ENCODE measurements at places on chromosomes 16 and 17.

DNA sequence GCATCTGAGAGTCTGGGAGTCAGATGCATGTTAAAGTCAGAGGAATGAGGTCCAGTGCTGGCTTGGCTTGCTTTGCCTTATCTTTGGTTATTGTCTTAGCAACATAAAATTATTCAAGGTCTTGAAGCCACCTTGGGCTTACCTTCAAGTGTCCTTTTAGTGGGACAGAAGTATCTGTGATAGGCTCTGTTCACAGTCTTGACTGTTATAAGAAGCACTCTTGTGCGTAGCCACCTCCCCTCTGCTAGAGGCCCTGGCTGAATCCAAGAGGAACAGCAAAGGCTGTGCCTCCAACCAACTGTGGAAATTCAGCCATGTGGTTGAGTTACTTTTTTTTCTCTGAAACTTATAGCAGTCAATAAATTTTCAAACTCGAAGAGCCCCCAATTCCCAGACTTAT is 8.6 kb upstream of the MAP3K3 start:
- no peak for DNase-seq

- DNase-seq, result no peak
These were observed 90.5 kb downstream of the SEC14L1 start for GRCh38 chr17:77231076-77231871.

- DNase-seq, result no peak
These were observed 2.3 kb upstream of the BORCS6 start for GRCh38 chr17:8192070-8192815.

DNA sequence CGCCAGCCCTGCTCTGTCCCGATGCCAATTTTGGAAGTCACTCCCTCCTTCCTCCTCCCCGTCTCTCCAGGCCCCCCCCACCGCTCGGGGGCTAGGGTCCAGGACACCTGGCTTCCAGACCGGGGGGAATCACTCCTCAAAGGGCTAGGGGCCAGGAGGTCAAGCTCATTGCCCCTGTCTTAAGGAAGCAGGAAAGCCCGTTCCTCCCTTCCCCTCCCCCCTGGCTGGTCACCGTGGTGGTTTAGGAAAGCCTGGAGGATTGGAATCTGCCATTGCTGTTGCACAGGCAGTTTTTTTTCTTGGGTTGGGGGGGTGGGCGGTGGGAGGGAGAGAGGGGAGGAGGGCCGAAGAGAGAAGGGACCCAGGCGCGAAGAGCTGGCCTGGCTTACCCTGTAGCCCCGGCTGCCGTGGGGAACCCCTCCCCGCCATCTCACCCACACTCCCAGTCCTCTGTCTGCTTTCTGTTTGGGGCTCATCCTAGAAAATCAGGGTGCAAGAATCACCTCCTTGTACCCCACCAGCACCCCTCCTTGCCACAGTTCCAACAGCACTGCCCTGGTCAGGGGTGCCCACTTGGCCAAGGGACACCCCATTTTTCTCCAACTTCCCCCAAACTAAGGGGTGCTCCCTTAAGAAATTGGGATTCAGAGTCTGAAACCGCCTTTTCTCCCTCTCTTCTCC is 2.9 kb upstream of the BCL6B start:
- no peak for DNase-seq

DNA sequence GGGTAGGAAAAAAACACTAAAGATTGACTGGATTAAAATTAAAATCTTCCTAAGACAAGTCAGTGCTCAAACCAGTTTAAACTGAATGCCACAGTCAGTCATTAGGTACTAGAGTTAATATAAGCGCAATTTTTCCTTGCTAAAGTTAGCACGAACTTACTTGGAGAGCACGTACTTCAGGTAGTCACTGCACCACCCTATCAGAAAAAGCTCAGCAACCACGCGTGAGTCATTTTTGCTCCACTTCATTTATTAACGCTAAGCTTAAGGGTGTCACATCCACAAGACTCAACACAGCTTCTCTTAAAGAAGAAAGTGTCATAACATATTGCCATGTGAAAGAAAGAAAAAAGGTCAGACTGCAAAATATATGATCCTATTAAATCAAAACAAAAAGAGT is 53.1 kb downstream of the TEX2 start:
- no peak for DNase-seq

- no peak for DNase-seq
These were observed 269.7 kb downstream of the SEC14L1 start for GRCh38 chr17:77410470-77410869.

GRCh38 chr17:69916761-69917160 is 158.3 kb upstream of the KCNJ16 start:
- no peak for DNase-seq

GRCh38 chr17:37142294-37142896 is 193.6 kb downstream of the AATF start:
- no peak for DNase-seq

Data from NK-92 treated with Interleukin-12 subunit alpha and Interleukin-12 subunit beta, amount 100 ng/mL, for 24 hours (cell line).